Dermis microvascular lymphatic vessel endothelial cell (primary cell): ENCODE measurements at places on chromosomes 2 and 18. TPM values are rescaled to one million over a fixed set of nuclear protein-coding genes. Genes with fewer than 3 reads are reported as not detected.

The MAB21L4 gene
- total RNA-seq = not detected in 2 replicates

The C2orf78 gene
- not detected in 2 replicates for total RNA-seq

The CCDC141 gene
- 0.63 and 1.5 TPM in 2 replicates for total RNA-seq

The CFC1 gene
- not detected in 2 replicates for total RNA-seq

The NYAP2 gene
- total RNA-seq = not detected in 2 replicates

The OSBPL6 gene
- 3.9 and 8.7 TPM in 2 replicates for total RNA-seq

The LYPD6 gene
- 7.8 and 13.3 TPM in 2 replicates for total RNA-seq

The LYPD6B gene
- not detected in 2 replicates for total RNA-seq

The FABP1 gene
- total RNA-seq = not detected in 2 replicates

The FBXO48 gene
- 0.13 and 0.25 TPM in 2 replicates for total RNA-seq

The SGO2 gene
- 2.0 and 4.7 TPM in 2 replicates for total RNA-seq

The BOLA3 gene
- total RNA-seq = 12.1 and 19.4 TPM in 2 replicates

The AKAIN1 gene
- total RNA-seq = not detected in 2 replicates

The SCRN3 gene
- total RNA-seq = 13.2 and 14.2 TPM in 2 replicates

The DRC1 gene
- total RNA-seq = under 0.01 TPM in 1 of 2 replicates, not detected in the other

The CCDC85A gene
- 2.2 and 2.8 TPM in 2 replicates for total RNA-seq

The CFAP221 gene
- under 0.01 TPM in 1 of 2 replicates, not detected in the other for total RNA-seq

The POTEC gene
- total RNA-seq = not detected in 2 replicates

The PTH2R gene
- under 0.01 TPM in 1 of 2 replicates, not detected in the other for total RNA-seq

The PMAIP1 gene
- 20.9 and 38.1 TPM in 2 replicates for total RNA-seq

The STK16 gene
- 14.5 and 16.3 TPM in 2 replicates for total RNA-seq

The TBC1D8 gene
- 62.4 and 120 TPM in 2 replicates for total RNA-seq

The ABCG5 gene
- total RNA-seq = not detected in 2 replicates

The CCBE1 gene
- total RNA-seq = under 0.01 and 0.13 TPM in 2 replicates

The VIL1 gene
- total RNA-seq = not detected in 2 replicates

The HSBP1L1 gene
- total RNA-seq = 1.8 and 3.4 TPM in 2 replicates

The TUBB8B gene
- total RNA-seq = not detected in 2 replicates

The LRRTM4 gene
- not detected in 2 replicates for total RNA-seq
